ENCODE measurements at places on chromosomes 5 and 9.

GRCh38 chr5:132056610-132057497 is 3.6 kb upstream of the IL3 start:
- no peak for DNase-seq

- no peak for DNase-seq
Measured at GRCh38 chr9:69136185-69136584, 37.9 kb upstream of the TJP2 start.

- DNase-seq: peak; percentile 14
Measured at GRCh38 chr9:15509931-15510788, 610 bp downstream of the PSIP1 start.

GRCh38 chr9:136725612-136726011 is 13.2 kb downstream of the DIPK1B start:
- no peak for DNase-seq

DNA sequence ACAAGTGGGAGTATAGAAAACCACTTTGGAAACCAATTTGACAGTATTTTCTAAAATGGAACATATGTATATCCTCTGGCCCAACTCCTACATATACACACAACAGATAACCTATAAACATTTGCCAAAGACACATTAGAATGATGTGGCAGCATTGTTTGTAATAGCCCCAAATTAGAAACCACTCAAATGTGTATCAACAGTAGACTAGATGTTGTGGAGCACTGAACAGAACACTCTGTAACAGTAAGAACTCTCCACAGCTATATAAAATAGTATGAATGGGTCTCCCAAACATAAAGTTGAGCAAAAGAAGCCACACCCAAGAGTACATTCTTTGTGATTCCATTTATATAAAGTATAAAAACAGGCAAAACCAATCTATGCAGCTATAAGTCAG is 6.1 kb downstream of the ZNF622 start:
- no peak for DNase-seq

GRCh38 chr5:154966081-154966841 is 25.4 kb downstream of the MRPL22 start:
- DNase-seq: no peak

All from substantia nigra (tissue), 51 donors.